ENCODE measurements at places on chromosomes 11 and 22.

DNA sequence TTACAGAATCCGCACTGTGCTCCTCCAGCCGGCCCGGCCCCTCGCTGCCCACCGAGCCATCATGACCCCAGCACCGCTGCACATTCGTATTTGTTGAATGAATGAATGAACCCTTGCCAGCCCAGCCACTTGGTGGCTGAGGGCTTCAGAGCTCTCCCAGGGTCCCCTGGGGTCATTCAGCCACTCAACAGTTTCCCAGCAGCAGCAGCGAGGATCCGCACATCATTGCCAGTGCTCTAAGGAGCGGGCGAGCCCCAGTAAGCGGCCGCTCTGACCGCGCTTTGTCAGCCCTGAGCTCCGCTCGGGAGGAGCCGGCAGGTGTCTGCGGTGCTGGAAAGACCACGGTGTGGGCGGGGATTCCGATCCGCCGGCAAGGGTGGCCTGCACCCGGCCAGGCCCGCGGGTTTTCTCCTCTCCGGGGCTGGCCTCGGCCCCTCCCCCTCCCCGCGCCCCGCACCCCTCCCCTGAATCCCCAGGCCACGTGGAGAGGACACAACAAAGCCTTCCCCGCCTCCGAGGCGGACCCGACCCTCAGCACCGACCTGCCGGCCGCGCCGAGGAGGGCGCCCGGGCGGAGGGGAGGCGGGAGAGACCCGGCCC, 563 bp downstream of the BID start:
- peak; percentile 30 for DNase-seq

GRCh38 chr11:100810146-100810545, 123.1 kb downstream of the ARHGAP42 start:
- DNase-seq, result no peak

DNA sequence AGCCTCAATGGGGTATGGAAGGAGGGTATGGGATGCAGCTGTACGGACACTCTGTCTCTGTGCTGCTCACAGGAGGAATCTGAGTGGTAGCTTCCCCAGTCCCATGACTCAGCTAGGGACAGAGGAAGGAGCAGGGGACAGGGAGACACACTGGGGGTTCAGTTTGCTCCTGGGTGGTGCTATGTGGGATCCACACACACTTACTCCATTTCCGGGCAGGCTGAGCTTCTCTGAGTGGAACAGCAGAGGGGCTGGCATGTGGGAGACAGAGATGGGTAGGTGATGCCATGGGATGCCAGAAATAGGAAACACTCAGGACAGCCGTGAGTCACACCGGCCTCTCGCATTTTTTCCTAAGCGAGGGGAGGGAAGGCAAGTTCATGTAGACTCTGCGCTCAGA, 59.2 kb upstream of the KIRREL3 start:
- no peak for DNase-seq

- DNase-seq, result no peak
Observed at GRCh38 chr11:727281-727701, 20.0 kb upstream of the TALDO1 start.

DNA sequence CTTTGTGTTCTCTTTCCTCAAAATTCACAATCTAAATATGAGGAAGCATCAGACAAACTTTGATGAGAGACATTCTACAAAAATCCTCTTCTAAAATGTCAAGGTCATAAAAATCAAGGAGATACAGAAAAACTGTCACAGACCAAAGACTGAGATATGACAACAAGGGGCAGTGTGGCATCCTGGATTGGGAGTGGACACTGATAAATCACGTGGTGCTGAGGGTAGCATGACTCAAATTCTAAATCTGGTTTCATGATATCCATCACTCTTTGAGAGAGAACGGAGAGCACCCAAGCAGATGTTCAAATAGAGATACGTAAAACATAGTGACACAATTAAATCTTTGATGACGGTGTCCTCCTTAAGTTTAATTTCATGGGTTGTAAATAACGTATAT, 13.0 kb upstream of the CARD18 start:
- DNase-seq, result no peak

GRCh38 chr22:26922806-26923205, 265.4 kb downstream of the MIAT start:
- DNase-seq, result no peak

GRCh38 chr11:30329150-30329940, 6.4 kb downstream of the ARL14EP start:
- DNase-seq, result no peak

- peak; percentile 67 for DNase-seq
Observed at GRCh38 chr11:63888170-63889086, 28.5 kb downstream of the RCOR2 start.
